ENCODE measurements at places on chromosomes 3 and 15.

DNA sequence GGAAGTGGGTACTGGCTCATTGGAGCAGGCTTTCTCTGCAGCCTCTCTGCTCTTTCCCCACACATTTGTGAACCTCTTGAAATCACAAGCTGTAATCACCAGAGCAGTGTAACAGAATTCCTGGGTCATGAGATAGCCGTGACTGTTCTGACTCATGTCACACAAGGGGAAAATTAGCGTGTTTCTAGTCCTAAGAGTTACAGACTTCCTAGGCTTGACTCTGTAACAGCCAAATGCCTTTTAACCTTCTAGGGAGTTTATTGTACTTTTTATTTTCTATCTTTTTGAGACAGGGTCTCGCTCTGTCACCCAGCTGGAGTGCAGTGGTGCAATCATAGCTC lies 54.7 kb upstream of the TRAK1 start:
- peak; percentile 89 for DNase-seq

DNA sequence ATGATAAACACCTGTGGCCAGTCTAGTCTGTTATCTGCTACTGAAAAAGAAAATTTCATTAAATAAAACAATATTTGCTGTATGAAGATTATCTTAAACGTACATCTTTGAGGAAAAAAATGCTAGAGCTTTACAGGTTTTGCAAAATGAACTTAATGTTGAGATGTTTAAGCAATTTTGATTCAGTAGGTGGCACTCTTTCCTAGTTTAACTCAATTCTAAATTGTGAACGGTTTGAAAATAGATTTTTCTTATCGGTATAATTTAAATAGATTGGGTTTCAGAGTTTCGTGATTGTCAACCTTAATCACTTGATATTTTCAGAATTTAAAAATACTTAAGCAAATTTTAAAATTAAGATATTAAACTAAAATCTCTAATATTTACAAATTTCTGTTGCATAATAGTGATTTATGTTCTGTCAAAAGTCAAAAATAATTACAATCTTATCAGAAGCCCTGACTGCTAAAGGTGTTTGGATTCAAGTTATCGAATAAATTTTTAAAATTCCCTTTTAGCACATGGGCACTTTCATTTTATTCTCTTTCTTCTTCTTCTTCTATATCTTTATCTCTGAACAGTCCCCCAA lies 7.0 kb upstream of the RNF111 start:
- DNase-seq = peak; percentile 38

- DNase-seq = no peak
Measured at GRCh38 chr15:60325905-60326304, 71.9 kb downstream of the ANXA2 start.

- no peak for DNase-seq
Measured at GRCh38 chr3:73520931-73521461, 103.7 kb downstream of the PDZRN3 start.

- DNase-seq = no peak
Measured at GRCh38 chr3:134795746-134796280, 753 bp downstream of the EPHB1 start.

DNA sequence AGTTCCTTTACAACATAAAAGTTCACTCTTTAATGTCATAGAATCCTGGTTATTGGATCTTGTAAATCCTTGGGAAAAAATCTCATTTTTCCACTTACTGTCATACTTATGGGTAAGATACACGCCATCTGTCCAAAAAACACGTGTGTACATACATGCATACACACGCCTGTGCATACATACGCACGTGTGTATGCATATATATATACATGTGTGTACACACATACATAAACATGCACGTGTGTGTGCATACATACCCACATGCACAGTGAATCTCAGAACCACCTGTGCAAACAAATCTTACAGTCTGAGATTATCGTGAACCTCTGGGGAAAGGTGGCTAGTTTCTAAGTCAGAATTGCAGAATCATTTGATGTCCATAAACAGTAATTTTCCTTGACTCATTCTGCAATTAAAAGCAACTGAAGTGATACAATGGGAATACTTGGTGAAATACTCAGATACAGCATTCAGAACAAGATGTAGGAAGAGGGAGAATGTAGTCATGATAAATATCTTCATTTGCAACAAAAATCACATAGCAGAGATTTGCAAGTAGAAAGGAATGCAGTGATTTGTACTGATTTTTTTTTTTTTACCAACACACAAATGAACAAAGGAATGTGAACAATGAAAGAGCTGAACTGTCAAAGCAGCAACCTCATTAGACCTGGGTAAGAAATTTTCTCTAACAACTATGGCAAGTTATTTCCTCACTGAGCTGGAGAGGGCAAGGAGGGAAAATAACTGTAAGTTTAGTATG lies 160.6 kb upstream of the POU1F1 start:
- DNase-seq = peak; percentile 35

DNA sequence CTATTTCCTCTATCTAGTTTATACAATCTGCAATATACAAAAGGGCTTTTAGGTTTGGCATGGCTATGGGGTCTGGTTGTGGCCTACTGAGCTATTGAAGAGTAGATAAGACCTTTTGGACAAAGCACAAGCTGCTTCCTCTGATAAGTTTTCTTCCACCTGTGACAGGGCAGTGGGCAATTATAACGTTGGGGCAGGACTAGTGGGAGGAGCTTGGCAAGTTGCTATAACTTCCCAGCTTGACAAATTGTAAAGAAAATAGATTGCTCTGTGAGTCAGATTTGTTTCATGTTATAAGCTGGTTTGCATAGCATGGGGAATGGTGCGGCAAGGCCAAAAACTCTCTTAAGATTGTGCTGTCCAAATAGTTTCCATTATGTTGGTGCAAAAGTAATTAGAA lies 64.9 kb downstream of the SLC7A14 start:
- DNase-seq = no peak

GRCh38 chr3:170007031-170007663 lies 30.6 kb upstream of the GPR160 start:
- no peak for DNase-seq

GRCh38 chr3:20668411-20668810 lies 482.4 kb upstream of the SGO1 start:
- DNase-seq = no peak

GRCh38 chr3:183410759-183411158 lies 17.7 kb downstream of the MCF2L2 start:
- DNase-seq = no peak

- no peak for DNase-seq
Measured at GRCh38 chr15:84863565-84864443, 20.7 kb upstream of the SLC28A1 start.

GRCh38 chr15:67175643-67176071 lies 78.8 kb downstream of the AAGAB start:
- no peak for DNase-seq

DNA sequence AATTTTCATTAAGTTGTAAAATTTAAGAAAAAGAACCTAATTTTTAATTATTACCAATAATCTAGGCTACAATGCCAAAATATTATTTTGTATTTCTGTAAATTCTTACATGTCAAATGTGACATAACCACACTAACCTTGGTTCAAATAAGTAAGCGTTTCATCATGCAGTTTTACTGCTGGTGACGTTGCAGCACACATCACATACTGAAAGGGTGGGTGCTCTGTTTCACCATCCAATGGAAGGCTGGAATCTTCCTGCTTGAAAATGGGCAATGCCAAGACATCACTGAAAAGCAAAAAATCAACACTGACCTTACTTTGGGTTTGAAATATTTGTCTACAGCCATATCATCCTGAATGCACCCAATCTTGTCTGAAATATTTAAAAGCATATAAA lies 14.8 kb downstream of the UBP1 start:
- DNase-seq = no peak

DNA sequence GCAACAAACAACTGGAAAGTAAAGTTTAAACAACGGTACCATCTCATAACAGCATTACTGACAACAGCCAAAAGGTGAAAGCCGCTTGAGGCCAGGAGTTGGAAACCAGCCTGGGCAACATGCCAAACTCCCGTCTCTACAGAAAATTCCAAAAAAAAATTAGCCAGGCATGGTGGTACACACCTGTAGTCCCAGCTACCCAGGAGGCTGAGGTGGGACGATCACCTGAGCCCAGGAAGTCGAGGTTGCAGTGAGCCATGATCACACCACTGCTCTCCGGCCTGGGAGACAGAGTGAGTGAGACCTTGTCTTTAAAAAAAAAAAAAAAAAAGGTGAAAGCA lies 4.4 kb downstream of the TNK2 start:
- no peak for DNase-seq

DNA sequence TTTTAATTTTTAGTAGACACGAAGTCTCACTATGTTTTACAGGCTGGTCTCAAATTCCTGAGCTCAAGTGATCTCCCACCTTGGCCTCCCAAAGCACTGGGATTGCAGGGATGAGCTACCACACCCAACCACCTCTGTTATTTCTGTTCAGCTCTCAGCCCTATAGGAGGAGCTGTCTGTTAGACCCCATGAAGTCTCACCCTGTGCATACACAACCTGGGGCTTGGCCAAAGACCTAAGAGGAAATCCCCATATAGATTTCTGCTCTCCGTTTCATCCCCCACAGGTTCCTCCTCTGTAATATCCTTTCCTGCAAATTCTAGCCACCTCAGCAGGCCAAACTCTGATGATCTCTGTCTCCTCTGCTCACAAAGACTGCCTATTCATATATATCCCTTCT lies 56.6 kb upstream of the CTDSPL2 start:
- DNase-seq = no peak

GRCh38 chr15:77696871-77697270 lies 64.2 kb upstream of the LINGO1 start:
- DNase-seq = no peak

DNA sequence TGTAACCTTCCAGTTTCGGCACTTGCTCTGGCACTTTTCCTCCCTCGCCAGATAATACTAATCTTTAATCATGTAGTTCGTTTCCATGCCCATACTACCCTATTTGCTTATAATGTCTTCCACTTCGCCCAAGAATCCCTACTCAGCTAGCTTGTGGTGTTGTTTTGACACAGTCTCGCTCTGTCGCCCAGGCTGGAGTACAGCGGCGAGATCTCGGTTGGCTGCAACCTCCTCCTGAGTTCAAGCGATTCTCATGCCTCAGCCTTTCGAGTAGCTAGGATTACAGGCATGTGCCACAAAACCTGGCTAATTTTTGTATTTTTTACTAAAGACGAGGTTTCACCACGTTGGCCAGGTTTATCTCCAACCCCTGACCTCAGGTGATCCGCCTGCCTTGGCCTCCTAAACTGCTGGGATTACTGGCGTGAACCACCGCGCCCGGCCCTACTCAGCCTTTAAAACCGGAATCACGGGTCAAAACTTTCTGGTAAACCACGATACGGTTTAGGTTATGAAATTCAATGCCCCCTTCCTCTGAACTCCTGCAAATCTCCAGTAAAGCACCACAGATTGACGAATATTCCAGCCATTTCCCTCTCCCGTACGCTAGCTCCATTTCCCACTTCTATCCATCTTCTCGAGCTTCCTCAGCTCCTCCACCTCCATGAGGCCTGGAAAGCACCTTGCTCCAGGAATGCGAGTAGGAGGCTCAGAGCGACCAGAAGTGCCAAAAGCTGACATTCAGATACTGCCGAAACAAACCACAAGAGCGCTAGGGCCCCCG lies 878 bp upstream of the RAD51 start:
- no peak for DNase-seq

DNA sequence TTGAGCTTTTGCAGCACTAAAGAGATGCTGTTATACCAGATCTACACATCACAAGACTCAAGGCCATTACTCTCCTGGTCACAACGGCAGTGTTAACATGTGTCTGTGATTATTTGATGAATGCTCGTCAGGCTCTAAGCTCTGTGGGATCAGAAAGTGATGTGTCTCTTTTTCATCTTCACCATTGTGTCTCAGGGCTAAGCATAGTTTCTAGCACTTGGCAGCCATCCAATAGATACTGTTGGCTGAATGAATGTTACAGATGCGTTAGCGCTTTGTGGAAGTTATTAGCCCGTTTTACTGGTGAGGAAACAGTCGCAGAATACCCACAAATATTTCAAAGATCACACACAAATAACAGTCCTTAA lies 1.2 kb upstream of the FAM81A start:
- DNase-seq = no peak

- DNase-seq = no peak
Measured at GRCh38 chr15:52466134-52466701, 62.5 kb downstream of the MYO5A start.

- DNase-seq = no peak
Measured at GRCh38 chr3:43870844-43871626, 180.3 kb downstream of the ABHD5 start.

GRCh38 chr3:11930084-11930483 lies 74.1 kb upstream of the SYN2 start:
- DNase-seq = no peak

DNA sequence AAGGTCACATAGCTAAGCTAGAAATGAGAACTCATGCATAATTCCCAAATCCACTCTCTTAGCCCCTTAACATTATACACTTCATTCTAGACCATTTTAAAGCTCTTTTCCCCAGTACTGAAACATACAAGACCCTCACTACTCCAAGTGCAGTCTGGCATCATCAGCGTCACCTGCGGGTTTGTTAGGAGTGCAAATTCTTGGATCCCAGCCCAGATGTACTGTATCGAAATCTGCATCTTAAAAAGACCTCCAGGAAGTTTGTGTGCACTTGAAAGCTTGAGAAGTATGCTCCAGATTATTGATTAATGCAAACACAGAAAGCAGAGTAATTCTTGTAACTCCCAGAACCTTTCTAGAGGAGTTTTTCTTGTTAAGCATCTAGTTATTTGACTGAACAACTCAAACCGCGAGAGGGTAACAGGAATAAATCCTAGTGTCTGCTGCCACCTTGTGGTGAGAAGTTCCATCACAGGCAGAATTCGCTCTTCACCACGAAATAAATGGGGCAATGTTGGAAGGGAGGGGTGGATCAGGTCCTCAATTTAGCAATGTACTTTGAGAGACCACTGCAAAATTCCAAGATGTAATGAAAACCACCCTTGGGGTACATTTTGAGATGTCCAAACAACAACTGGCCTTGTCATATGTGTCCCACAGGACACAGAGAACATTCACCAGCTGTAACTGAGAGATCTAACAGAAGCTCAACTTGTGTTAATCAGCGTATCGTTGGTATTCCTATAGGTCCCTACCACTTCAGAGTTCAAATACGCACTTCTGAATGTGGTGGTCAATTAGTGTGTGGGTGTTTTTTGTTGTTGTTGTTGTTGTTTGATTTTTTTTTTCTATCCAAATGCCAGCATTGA lies 583 bp upstream of the C3orf49 start:
- DNase-seq = peak; percentile 13

- DNase-seq = peak; percentile 57
Measured at GRCh38 chr3:172859041-172859440, 108.5 kb downstream of the ECT2 start.

- DNase-seq = no peak
Measured at GRCh38 chr3:124663690-124664089, 66.6 kb upstream of the UMPS start.

DNA sequence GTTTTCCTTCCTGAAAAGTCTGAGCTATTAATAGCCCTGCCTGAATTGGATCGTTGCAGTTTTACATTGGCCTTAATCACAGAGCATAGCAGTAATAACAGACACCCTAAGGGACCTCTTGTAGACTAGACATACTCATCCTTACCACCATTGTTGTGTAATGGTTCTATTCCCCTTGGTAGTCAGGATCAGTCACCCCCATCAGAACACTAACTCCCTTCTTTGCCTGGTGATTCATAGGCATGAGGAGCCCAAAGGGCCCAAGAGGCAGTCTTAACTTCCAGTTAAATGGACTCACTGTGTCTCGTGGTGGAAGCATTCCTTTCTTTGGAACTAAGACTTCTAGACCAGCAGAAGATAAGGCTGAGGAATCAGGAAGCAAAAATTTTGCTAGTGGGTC lies 20.2 kb downstream of the CGGBP1 start:
- DNase-seq = no peak

All from RCC 7860 (cell line).